ENCODE measurements at places on chromosomes 2 and 18.

DNA sequence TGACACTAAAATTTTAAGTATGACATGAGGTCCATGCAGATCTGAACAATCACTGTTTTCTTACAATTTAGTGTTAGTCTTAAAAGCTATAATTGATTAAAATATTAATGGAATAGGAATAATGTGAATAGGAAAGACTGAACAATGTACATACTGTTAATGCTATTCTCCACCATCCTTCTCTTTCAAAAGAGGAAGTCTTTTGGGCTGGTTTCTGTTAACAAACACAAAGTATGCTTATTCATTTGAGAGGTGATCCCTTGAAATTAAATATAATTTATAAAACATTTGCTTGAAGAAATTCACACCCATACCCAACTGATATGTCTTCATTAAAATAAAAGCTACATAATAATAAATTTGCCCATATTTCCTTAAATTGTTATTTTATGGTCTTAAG lies 2.3 kb downstream of the STPG4 start:
- DNase-seq = no peak

GRCh38 chr2:227153307-227153706 lies 10.7 kb downstream of the COL4A4 start:
- no peak for DNase-seq

GRCh38 chr2:9654452-9655100 lies 23.8 kb upstream of the YWHAQ start:
- DNase-seq = no peak

- DNase-seq = no peak
These were observed 23.6 kb downstream of the ASAP2 start for GRCh38 chr2:9230051-9230802.

DNA sequence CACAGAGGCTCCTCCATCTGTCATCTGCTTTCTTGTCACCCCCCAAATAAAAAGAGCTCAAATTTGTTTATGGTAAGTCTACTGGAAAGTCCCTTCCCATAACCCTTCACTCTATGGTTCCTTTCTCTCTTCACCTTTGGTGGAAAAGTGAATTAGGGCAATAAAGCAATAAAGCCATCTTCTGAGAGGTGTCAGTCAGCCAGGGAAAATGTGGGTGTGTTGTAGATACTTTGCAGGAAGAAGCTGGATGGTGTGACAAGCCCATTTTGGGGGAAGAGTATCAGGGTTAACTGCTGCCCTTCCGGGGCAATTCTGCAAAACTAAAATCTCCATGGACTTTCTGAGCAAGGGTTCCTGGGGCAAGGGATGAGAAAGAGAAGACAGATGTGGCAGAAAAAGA lies 197.9 kb downstream of the SH3BP4 start:
- no peak for DNase-seq

- DNase-seq = no peak
These were observed 111.3 kb upstream of the TCF4 start for GRCh38 chr18:55699233-55699765.

DNA sequence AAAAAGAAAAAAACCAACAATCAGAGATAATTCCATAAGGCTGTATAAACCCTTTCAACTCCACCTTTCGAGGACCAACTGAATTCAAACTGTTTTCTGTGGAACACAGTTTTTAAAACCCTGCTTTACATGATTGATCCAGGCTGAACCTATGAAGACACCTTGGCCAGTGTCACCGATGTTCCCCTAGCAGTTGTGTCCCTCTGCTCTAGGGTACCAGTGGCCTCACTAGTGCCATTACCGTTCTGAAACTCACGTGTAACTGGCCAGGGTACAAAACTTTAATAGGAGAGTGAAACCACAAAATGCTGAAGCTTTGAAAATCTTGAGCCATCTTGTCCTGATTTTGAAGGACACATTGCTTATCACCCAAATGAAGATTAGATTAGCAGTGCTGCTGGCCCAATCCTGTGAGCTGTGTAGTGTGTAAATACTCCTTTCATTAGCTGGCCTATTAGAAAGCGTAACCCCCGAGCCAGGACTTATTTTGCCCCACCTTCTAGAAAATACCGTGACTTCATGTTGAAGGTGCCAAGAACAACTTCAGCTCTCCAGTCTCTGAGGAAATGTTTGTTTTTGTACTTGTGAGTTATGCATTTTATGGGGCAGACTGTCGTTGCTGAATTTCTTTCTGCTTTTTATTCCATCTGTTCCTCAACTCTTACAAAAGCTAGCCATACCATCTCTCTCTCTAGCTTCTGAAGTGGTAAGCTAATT lies 147.8 kb upstream of the MAP3K20 start:
- DNase-seq = no peak

DNA sequence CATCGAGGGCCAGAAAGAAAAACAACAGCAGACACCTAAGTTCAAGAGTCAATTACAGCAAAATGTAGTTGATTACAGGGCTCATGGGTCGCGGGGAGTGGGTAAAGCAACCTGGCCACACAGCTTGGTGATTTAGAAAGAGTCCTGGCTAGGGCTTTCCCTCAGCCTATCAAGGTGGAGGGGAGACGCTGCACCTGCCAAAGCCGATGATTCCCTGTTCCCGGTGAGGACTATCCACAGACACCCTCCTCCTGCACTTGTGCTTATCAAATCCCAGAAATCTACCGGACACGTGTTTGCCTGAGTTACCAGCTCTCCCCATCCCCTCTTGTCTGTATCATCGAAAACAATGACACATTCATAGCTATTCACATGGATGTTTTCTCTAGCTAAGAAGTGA lies 7.0 kb upstream of the SOX11 start:
- no peak for DNase-seq

- DNase-seq = peak; percentile 32
These were observed 498.7 kb upstream of the SPRED2 start for GRCh38 chr2:65931056-65931455.

DNA sequence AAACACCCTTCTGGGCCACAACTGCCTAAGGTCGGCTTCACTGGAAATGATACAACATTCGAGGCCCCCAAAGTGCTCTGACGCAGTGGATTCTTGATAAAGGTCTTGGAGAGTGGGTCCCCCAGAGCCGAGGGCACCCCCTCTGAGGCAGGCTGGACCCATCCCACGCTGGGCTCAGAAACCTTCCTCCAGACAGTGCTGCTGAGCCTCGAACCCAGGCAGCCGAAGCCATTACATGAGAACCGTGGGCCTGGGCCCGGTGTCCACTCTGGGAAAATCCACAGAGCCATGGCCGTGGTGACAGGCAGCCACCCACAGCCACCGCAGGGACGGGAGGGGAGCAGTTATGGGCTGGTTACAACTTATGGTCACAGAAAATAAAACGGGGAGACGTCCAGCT lies 81.4 kb upstream of the ID2 start:
- DNase-seq = no peak

GRCh38 chr2:205193125-205193835 lies 489.0 kb upstream of the NRP2 start:
- no peak for DNase-seq

GRCh38 chr2:96951125-96951654 lies 35.2 kb downstream of the FAM178B start:
- DNase-seq = peak; percentile 81

- DNase-seq = no peak
These were observed 9.0 kb upstream of the NTSR2 start for GRCh38 chr2:11679016-11679415.

DNA sequence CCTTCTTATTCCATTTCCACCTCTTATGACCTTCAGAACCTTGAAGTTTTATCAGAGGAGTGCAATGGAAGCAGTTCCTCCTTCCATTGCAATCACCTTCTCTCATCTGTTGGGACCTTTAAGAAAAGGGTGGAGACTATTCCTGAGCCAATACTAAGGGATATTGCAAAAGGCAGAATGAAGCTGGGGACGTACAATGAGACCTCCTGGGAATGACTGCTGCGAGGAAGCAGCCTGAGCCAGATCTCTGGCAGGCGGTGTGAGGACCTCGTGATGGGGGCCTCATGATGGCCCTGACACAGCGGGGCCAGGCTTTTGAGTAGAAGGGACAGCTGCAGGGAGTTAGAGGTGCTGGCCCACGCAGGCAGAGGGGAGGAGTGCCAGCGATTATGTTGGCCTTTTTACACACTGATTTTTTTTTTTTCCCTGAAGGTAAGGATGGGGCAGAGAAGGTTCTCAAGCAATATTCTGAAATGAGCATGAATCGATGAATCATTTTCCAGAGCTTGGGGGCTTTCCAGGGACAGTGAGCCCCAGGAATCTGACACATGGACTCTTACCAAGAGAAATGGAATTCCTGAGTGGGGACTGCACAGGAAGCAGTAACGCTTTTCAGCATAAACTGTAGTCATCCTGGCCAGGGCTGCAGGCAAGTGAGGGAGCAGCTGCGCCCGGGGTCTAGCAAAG lies 40.0 kb upstream of the LAPTM4A start:
- DNase-seq = peak; percentile 98

- DNase-seq = peak; percentile 87
These were observed 2.7 kb upstream of the PID1 start for GRCh38 chr2:229273723-229274338.

DNA sequence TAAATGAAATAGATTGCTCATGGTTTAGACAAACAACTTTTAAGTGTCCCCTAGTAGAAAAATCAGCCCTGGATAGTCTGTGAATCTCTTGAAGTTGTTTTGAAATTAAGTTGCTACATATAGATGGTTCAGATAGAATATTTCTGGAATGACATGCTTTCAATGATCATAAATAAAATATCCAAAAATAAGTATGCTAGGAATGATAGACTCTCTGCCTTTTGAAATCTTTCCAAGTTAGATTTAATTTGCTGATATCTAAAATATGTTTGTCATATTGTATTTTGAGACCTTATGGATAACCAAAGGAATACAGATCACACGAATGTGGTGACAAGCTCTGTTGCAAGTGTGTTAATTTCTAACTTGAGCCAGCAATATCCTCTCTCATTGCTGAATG lies 488.7 kb downstream of the THSD7B start:
- no peak for DNase-seq

DNA sequence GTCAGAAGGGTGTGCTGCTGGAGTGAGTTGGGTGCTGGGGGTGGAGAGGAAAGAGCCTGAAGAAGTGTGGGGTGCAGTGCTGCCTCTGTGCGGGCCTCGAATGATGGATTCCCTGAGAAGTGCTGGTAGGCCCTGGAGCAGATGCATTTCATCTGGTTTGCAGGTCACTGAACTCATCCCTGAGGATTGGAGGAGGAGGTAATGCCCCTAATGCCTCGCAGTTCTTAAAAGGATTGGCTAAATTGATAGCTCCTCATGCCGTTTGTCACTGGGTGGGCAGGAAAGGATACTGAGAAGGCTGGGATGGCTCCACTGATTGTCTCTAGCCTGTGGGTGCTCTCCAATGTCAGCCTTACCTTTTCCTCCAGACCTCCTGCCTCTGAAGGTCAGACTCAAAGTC lies 74.1 kb downstream of the CTIF start:
- no peak for DNase-seq

DNA sequence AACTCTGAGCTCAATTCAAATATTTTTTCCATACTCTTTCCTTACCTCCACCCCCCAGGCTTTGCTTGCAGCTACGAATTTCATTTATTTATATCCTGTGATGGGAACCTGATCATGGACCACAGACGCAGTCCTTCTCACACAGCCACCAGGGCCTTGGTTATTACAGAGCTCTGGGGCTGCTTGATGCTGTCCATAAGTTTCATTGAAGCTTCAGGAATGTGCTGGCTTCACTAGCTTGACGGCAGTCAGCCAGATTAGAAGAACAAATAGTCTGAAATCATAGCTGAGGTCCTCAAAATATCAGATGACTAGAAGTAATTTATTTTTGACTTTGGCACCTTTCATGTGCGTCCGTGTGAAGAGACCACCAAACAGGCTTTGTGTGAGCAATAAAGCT lies 104.9 kb downstream of the VWA3B start:
- DNase-seq = no peak

DNA sequence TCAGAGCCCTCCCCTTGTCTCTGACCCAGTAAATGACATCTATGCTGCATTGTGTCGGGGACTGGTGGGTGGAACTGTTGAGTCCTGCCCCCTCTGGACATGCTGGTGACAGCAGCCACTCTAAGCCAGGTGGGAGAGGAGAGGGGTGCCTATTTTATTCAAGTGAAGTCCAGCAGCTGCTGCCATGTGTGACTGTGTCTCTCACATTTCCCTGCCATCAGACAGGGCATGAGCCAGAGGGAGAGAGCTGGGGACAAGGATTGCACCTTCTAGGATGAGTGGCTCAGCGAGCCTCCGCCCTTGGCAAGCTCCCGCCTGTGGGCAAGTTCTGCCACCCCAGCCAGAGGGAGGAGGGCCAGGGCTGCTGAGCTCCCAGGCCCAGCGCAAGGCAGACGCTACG lies 13.7 kb downstream of the NGEF start:
- DNase-seq = no peak

- DNase-seq = no peak
These were observed 1361.6 kb upstream of the CHAC2 start for GRCh38 chr2:52405980-52406379.

- no peak for DNase-seq
These were observed 107.7 kb downstream of the MREG start for GRCh38 chr2:215905691-215906090.
